Stimulated activated CD4-positive, alpha-beta T cell treated with anti-CD3 and anti-CD28 coated beads, Interleukin-4, amount 100 ng/mL, for 24 hours (primary cell): ENCODE measurements at places on chromosomes 7 and 10.

- peak; percentile 53 for DNase-seq
These were observed 346.6 kb upstream of the KLF6 start for GRCh38 chr10:4131407-4132215.

- no peak for DNase-seq
These were observed 626.0 kb downstream of the SORCS3 start for GRCh38 chr10:105266966-105267539.

DNA sequence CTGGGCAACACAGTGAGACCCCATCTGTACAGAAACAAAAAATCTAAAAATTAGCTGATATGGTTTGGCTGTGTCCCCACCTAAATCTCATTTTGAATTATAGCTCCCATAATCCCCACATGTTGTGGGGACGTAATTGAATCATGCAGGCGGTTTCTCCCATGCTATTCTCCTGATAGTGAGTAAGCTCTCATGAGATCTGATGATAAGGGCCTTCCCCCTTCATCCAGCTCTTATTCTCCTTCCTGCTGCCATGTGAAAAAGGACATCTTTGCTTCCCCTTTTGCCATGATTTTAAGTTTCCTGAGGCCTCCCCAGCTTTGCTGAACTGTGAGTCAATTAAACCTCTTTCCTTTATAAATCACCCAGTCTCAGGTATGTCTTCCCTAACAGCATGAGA is 136.5 kb downstream of the SFMBT2 start:
- DNase-seq, result no peak

- DNase-seq, result no peak
These were observed 3.3 kb upstream of the MTERF1 start for GRCh38 chr7:91883676-91884362.

DNA sequence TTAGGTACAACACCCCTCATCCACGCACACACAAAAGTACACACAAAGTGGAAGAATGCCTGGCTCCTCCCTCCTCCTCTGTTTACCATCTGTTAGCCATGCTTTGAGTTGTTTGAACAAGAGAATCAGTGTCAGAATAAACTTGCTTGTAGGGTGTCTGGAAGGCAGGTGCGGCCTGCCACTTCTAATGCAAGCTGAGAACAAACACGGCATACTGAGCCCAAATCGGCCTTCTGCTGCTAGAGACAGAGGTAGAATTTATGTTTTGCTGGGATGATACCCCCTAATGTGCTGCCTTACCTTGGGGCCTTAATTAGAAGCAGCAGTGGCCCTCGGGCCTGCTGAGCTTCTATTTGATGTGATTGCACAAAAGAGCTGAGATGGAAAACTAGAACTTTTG is 24.9 kb upstream of the FAM180A start:
- DNase-seq, result no peak

GRCh38 chr10:4354382-4354812 is 471.6 kb upstream of the AKR1E2 start:
- no peak for DNase-seq

DNA sequence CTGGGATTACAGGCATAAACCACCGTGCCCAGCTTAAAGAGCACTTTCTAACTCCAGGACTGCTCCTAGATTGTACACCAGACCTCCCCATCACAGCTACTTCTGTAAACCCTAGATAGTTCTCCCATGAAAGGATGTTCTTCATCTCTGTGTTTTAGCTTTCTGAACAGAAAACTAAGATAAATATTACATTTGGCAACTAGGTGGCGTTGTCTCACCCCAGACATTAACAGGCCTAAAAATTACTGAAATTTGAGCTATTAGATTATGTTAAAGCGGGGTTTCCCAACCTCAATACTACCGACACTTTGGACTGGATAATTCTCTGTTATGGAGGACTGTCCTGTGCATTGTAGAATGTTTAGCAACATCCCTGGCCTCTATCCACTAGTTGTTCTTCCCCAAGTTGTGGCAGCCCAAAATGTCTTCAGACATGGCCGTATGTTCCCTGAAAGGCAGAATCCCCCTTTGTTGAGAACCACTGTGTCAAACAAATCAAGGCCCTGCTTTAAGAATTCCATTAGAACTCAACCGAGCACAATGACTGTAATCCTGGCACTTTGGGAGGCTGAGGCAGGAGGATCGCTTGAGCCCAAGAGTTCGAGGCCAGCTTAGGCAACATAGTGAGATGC is 19.1 kb downstream of the ATOH7 start:
- no peak for DNase-seq

DNA sequence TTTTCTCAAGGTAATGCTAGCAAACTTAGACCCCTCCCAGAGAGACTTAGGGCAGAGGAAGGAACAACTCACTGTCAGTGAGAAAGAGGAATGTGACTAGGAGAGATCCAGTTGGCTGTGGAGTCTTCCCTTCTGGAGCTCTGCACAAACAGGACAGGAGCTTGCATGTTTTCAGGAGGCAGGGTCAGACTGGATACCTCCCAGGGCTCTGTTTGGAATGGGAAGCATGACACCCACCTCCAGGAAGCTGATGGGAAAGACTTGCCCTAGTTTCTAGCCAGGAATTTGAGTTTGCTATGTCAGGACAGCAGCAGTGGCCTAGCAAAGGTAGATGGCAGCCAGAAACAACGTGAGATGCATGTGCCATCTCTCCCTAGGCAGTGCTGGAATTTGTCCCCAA is 40.6 kb downstream of the GHRHR start:
- no peak for DNase-seq

GRCh38 chr10:43259213-43259991 is 7.5 kb downstream of the RASGEF1A start:
- DNase-seq, result no peak

GRCh38 chr10:77820349-77820748 is 106.2 kb downstream of the DLG5 start:
- no peak for DNase-seq

DNA sequence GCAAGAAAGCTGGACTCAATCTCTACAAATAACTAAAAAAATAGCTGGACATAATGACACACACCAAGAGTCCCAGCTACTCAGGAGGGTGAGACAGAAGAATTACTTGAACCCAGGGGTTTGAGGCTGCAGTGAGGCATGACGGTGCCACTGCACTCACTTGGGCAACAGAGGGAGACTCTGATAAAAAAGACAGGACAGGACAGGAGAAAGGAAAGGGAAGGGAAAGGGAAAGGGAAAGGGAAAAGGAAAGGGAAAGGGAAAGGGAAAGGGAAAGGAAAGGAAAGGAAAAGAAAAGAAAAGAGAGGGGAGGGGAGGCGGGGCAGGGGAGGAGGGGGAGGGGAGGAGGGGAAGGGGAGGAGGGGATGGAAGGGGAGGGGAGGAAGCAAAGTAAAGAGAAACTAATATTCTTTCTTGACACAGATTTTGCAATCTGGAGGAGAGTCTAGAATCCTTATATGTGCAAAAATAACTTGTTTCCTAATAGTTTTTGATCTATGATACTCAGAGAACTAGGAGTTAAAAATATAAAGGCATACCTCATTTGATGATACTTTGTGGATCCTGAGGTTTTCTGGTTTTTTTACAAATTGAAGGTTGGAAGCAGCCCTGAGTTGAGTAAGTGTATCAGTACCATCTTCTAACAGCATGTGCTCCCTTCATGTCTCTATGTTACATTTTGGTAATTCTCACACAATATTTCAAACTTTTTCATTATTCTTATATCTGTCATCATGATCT is 8.0 kb downstream of the SAR1A start:
- DNase-seq, result no peak

DNA sequence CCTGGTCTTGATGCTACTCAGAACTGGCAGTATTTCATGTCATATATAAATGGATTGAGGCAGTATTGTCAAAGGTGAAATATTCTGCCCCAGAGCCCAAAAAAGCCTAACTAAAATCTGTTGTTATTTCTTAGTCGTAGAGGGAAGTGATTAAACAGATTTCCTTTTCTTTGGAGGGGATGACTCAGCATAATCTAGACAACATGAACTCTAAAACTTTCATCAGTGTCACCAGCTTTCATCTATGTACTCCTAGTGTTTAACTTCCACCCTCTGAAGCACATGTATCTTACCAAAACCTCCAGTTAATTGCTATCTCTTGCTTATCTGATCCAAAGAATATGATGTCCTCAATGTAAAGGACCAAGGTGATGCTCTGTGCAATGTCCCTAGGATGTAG is 97.1 kb upstream of the ARID5B start:
- no peak for DNase-seq

DNA sequence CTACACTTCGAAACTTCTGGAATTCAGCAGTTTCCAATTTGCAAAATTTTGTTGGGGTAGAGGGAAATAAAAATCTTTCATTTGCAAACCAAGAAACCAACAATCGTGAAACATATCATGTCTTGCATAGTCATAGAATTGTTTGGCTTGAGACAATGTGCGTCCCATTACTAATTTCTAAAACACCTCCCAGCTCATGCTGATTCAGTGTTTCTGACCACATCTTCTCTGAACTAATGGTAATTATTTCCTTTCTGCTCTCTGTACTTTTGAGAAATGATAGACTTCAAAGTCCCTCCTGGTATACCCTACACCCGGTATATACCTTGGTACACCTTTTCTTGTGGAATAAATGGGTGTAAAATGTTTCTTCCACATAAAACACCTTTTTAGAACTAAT is 41.8 kb upstream of the TSPAN13 start:
- DNase-seq, result no peak

GRCh38 chr7:33157311-33157710 is 27.9 kb downstream of the BBS9 start:
- no peak for DNase-seq
